Daoy (cell line): ENCODE measurements at places on chromosomes 6 and 20. TPM values are rescaled to one million over a fixed set of nuclear protein-coding genes. Genes with fewer than 3 reads are reported as not detected.

Gene ASIP
- not detected in 2 replicates for total RNA-seq

DNA sequence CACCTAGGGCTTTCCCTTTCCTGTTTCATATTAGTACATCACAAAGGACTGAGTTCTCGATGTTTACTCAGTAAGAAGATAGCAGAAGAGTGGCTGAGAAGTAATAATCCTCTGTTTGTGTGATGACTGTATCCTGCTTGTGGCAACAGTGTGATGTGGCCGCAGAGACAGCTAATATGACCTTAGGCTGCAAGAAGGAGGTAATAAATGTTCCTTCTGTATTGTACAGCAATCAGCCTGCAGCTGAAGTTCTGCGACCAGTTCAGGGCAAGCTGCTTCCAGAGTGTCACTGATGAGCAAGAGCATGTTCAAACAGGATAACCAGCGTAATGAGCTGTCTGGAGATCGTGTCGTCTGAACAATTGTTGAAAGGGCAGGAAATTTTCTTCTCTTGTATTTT lies 70.9 kb downstream of the OPN5 start:
- peak; percentile 21 for DNase-seq

DNA sequence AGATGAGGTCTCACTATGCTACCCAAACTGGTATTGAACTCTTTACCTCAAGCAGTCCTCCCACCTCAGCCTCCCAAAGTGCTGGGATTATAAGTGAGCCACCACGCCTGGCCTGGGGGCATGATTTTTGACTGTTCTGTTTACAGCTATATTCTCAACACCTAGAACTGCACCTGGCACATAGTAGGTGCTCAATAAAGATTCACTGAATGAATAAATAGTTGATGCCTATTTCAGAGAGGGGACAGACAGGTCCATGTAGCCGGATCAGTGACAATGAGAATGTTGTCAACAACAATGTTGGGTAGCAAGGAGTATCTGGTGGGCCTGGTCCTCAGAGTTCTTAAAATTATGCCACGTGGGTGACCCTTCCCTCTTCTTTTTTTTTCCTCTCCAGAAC lies 8.9 kb downstream of the TRAF3IP2 start:
- no peak for DNase-seq

Gene GJA10
- total RNA-seq, result not detected in 2 replicates

- no peak for DNase-seq
Measured at GRCh38 chr6:83717809-83718208, 8.9 kb upstream of the SNAP91 start.

Gene FAM50B
- total RNA-seq, result 5.3 and 6.1 TPM in 2 replicates

GRCh38 chr6:170553534-170554012 lies 466 bp upstream of the PSMB1 start:
- no peak for DNase-seq

DNA sequence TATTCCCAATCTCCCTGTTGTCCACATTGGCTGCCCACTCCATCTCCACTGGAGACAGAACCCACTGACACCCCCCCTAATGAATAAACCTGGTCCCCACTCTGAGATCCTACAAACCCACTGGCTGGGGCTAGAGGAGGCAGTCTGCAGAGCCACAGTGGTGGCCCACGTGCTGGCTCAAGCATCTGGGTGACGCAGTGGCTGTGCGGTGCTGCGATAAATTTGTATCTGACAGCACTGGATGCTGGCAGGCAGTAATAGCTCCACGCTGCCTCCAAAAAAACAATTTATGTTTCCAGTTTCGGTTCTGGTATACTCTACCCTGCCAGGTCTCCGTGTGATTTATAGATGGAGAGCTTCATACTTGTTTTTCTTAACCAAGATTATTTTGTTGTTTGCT lies 87.1 kb upstream of the SYNDIG1 start:
- no peak for DNase-seq

- DNase-seq, result no peak
Measured at GRCh38 chr20:60653111-60653845, 598.8 kb upstream of the CDH4 start.

Gene GSTA1
- total RNA-seq, result not detected in 2 replicates

- DNase-seq, result no peak
Measured at GRCh38 chr6:32151863-32152768, at the start of gene PRRT1. Gene PRRT1, minus strand, starts transcription at chr6:32151939. Its CDS starts 112 bp downstream, at chr6:32151827.

DNA sequence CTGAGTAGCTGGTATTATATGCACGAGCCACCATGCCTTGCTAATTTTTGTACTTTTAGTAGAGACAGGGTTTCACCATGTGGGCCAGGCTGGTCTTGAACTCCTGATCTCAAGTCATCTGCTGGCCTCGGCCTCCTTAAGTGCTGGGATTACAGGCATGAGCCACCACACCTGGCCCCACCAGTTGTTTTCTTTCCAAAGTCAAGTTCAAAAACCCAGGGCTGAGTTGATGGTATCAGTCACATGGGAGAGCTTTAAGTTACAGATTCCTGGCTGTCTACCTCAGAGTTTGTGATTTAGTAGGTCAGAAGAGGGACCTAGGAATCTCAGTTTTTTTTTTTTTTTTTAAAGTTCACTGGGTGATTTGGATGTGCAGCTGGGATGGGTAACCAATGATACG lies 107.7 kb downstream of the SCP2D1 start:
- DNase-seq, result no peak

DNA sequence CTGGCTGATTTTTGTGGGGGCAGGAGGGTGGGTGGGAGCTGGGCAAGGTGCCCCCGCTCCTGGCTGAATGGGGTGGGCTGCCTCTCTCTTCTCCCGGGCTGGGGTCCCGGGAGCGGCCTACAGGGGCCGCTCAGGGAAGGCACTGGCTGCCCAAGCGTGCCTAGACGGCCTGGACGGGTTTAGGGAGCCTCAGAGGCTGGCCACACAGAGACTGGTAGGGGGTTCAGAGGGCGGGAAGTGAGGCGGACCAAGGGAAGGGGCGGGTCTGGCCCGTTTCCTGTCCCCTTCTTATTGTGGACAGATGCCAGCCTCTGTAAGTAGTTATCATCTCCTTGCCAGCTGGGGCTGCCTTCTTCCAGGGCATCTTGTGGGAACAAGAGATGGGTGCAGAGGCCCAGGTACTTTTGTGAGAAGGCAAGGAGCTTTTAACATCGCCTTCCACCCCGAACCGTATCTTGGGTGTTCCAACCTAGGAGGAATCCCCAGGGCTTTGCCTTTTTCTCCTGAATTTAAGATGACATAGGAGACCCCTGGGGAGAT lies 437 bp downstream of the CD40 start:
- DNase-seq, result peak; percentile 30

- no peak for DNase-seq
Measured at GRCh38 chr6:20362623-20363022, 39.1 kb upstream of the E2F3 start.

GRCh38 chr20:34123309-34123708 lies 11.3 kb upstream of the EIF2S2 start:
- no peak for DNase-seq

GRCh38 chr6:65004283-65004682 lies 702.7 kb downstream of the EYS start:
- no peak for DNase-seq

GRCh38 chr6:143570147-143570853 lies 58.8 kb upstream of the FUCA2 start:
- no peak for DNase-seq

DNA sequence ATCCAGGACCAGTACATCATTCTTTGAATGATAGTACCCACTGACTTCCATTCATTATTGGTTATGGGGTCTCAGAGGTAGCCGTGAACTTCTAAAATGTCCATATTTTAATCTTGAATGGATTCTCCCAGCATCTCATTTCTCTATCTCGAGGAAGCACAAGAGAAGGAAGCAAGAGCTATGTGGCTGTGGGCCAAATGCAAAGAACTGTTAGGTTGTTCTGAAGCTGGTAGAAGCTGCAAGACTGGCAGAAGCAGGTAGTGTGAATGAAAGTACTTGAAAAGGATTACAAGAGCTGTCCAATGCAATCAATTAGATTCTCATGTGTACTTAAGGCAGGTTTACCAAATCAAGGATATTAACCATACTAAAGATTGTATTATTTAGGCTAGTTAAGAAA lies 1131.8 kb downstream of the GRIK2 start:
- no peak for DNase-seq

Gene BPIFB2
- total RNA-seq, result not detected in 2 replicates

DNA sequence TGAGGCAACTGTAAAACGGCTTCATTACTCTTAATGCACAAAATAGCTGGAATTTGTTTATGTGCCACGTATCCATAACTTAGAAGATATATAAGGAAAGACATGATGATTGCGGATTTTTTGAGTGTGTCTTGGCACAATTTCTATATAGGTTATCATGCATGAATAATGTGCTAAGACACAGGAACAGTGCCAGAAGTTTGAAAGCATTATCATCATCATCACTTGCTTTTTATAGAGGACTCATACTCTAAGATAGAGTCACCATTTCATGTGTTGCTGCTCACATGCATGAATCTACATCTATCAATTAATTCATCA lies 113.4 kb downstream of the ELOVL4 start:
- no peak for DNase-seq

DNA sequence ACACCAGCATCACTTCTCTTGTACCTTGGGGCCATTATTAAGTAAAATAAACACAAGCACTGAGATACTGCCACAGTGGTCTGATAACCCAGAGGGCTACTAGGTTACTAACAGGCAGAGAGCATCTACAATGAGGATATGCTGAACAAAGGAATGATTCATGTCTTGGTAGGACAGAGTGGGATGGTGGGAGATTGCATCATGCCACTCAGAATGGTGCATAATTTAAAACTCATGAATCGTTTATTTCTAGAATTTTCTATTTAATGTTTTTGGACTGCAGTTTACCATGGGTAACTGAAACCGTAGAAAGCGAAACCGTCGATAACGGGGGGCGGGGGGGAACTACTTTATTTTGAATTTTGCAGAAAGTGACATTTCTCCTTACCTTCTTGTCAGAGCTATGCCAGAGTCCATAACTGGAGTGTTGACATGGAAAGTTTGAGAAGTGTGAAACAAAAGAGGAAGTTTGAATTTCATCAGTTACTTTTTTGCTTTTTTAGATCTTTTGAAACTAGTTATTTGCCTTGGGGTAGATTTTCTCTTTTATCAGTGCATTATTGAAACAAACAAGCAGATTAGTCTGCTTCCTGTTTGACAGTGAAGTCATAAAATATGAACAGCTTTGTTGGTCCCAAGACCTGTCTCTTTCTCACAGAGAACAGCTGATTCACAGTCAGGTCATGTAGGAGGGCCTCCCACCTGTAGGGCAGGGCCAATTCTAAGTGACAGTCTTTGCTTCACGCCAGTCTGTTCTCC lies 124.9 kb downstream of the KLHL32 start:
- peak; percentile 20 for DNase-seq

Gene ZNF292
- 4.9 and 8.4 TPM in 2 replicates for total RNA-seq

Gene OPN5
- 0.06 TPM in 1 of 2 replicates, not detected in the other for total RNA-seq

- no peak for DNase-seq
Measured at GRCh38 chr6:17021539-17021889, 80.3 kb upstream of the STMND1 start.

DNA sequence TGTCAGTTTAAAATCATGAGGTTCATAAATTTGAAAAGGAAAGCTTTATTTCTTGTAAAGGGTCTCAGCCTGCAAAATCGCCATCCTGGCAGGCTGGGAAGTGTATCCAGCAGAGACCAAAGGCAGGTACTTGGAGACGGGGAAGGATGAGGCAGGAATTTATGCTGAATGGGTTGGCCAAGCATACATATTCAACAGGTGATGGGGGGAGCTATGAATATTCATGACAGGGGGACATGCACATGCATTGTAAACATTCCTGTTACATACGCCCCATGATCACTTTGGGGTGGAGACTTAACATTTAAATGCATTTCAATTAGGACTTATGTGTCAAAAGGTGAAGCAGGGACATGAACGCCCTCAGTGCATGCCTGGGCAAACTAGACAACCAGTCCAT lies 9.8 kb upstream of the SLC22A1 start:
- DNase-seq, result no peak

GRCh38 chr20:62477669-62478455 lies 2.1 kb upstream of the GATA5 start:
- no peak for DNase-seq

DNA sequence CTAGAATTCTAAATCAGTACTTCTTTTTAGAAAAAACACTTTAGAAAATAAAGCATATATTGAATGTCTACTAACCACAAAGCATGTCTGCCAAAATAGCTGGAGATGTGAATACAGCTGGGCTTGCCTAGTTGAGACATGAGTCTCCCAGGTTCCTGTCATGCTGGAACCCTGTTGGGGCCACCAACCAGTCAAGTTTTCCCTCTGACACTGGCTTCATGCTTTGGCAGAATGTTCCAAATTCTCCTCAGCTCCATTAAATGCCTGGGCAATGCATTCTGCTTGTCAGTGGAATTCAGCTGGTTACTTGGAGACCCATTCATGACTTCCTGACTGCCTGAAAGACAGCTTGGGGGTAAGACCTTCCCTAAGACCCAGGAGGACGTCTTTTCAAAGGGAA lies 87.2 kb downstream of the PRND start:
- DNase-seq, result no peak

GRCh38 chr6:129112591-129112990 lies 229.7 kb downstream of the LAMA2 start:
- DNase-seq, result no peak

DNA sequence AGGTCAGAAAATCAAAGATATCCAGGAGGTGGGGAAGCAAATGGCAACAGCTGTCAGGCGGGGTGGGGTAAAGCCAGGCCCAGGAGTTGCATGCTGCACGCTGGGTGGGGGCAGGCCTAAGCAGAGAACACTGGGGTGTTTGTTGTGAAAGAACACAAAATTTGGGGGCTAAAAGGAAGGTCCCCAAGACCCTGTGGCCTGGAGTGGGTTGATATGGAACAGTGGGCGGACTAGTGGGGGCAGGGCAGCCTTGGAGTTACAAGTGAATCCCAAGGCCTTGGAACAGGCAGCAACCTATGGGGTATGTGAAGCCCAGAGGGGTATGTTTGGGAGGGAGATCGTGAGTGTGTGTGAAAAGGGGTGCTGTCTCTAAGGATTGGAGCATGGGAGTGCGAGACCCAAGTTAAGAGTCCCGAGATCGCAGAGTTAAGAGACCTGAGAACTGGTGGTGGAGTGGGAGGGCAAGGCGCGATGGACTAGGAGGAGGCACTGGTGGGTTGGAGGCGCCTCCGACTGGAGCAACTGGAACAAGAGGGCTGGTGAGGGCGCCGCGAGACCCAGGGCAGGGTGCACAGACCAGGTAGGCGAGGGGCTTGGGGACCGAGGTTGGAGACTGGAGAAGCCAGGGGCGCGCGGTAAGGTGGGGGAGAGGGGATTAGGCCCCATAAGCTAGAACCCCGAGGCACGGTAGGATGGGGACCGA lies 658 bp downstream of the CUL7 start:
- DNase-seq, result peak; percentile 41

DNA sequence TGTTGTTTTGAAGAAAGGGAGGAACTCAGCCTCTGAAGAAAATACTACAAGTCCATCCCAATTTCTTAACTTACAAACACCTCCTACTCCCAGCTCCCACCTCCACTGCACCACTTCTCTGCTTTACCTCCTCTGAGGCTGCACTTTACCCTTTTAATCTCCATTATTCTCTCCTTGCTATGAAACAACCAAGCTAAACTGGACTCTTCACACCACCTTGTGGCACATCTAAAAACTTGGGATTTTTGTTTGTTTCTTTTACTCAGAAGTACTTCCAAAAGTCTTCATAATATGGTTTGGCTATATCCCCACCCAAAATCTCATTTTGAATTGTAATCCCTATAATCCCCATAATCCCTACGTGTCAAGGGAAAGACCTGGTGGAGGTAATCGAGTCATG lies 142.2 kb downstream of the MOXD1 start:
- DNase-seq, result no peak
